Cardiac muscle cell (in vitro differentiated cells and primary cell): ENCODE measurements at places on chromosomes 5 and 9.

DNA sequence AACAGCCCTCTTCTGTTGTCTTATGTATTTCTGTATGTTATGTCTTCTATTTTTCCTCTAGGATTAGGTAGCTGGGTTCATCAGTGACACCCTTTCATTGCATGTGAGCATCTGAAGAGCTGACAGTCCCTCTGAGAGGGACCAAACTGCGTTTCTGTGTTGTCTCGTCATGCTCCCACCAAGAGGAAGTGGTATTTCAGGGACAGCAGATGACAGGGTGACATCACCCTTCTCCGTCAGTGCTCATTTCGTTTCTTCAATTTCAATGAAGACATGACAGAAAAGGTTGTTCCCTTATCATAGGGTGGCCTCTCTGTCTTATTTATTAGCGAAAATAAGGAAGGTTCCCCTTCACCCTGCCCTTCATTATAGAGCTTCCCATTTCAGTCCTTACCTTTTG, 225.9 kb upstream of the NR4A3 start:
- DNase-seq: no peak

DNA sequence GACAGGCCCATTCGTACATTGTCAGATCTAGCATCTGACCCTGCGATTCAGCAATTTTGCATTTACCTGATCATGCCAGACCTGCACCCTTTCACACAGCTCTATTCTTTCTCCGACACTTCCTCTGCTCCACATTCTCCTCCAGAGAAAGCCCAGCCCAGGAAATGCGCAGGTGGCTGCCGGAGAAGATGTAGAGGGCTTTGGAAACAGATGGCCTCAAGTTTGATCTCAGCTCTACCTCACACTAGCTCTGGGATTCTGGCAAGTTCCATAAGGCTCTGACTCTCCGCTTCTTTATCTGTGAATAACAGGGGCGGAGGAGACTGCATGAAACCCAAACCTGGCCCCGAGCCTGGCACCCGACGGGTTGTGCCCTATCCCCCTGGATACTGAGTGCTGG, 61.5 kb downstream of the GABBR2 start:
- no peak for DNase-seq

DNA sequence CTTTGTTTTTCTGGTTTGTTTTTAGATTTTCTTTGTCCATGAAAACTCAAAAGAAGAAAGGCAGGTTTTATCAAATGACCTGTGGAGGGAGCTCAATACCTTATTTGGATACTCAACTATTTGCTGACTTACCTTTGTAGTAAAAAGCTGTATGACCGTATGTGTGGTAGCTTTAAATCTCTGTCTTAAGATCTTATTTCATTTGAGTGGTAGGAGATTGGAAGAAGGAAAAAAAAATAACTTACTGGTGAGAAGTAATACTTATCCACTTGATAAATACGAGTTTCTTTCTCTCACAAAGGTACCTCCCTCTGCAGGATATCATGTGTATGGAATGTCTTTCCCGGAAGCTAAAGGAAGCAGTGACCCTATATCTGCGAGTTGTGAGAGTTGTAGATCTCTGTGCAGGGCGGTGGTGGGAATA, 15.0 kb downstream of the FBXO38 start:
- DNase-seq: no peak

GRCh38 chr5:67526793-67527192, 330.2 kb upstream of the CD180 start:
- no peak for DNase-seq

GRCh38 chr9:93207326-93207814, 23.4 kb downstream of the WNK2 start:
- peak; percentile 67 for DNase-seq

- DNase-seq: no peak
Observed at GRCh38 chr5:53327811-53328334, 152.6 kb upstream of the FST start.
